ENCODE measurements at places on chromosomes 1 and 21. TPM values are rescaled to one million over a fixed set of nuclear protein-coding genes. Genes with fewer than 3 reads are reported as not detected.

DNA sequence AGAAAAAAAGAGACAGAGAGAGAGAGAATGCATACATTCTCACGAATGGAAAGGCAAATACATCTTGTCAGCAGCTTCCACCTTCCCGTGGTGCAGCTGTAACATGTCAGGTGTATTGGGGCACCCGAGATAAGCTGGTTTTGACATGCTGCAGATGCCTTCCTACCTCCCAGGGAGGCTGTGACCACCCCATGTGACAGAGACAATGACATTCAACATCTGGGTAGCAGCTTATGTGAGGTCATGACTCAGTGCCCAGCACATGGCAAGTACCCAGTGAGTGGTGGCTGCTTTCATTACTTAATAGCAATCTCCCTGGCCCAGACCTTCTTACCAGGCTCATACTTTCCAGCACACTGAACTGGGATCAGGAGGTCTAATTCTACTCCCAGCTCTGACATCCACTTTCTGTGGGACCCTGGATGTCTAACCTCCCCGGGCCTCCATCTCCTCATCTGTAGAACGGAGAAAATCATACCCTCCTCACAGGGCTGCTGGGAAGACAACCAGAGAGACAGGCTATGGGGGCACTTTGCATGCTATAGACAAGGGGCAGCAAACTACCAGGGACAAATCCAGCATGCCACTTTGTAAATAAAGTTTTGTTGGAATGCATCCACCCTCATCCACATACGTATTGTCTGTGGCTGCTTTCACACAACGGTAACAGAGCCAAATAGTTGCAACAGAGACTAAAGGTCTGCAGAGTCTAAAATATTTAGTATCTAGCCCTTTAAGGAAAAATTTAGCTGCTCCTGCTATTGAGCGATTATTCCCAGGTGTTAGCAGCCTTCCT, 38.5 kb upstream of the ZBTB40 start:
- no peak overlapping the region for H3K4me3 ChIP-seq
- no peak for DNase-seq
- H3K36me3 ChIP-seq, result no peaks in the 10 kb centered on the region
- no peak overlapping the region for H3K27ac ChIP-seq
- H3K27me3 ChIP-seq, result peaks cover 11% of the 10 kb centered on the region
- H3K4me1 ChIP-seq, result no peaks in the 10 kb centered on the region

GRCh38 chr1:216686860-216687766, 36.1 kb downstream of the ESRRG start:
- no peak for DNase-seq
- no peaks in the 10 kb centered on the region for H3K36me3 ChIP-seq
- H3K27me3 ChIP-seq, result no peaks in the 10 kb centered on the region
- no peaks in the 10 kb centered on the region for H3K4me1 ChIP-seq
- H3K27ac ChIP-seq, result no peak overlapping the region

GRCh38 chr1:100415498-100415778, 63.1 kb downstream of the CDC14A start:
- no peak overlapping the region for H3K4me3 ChIP-seq
- H3K4me1 ChIP-seq, result peaks cover 77% of the 10 kb centered on the region
- H3K36me3 ChIP-seq, result peaks cover 32% of the 10 kb centered on the region
- no peak for DNase-seq
- H3K27ac ChIP-seq, result peak overlapping the region; percentile 90

HES2 gene
- not detected for total RNA-seq

DNA sequence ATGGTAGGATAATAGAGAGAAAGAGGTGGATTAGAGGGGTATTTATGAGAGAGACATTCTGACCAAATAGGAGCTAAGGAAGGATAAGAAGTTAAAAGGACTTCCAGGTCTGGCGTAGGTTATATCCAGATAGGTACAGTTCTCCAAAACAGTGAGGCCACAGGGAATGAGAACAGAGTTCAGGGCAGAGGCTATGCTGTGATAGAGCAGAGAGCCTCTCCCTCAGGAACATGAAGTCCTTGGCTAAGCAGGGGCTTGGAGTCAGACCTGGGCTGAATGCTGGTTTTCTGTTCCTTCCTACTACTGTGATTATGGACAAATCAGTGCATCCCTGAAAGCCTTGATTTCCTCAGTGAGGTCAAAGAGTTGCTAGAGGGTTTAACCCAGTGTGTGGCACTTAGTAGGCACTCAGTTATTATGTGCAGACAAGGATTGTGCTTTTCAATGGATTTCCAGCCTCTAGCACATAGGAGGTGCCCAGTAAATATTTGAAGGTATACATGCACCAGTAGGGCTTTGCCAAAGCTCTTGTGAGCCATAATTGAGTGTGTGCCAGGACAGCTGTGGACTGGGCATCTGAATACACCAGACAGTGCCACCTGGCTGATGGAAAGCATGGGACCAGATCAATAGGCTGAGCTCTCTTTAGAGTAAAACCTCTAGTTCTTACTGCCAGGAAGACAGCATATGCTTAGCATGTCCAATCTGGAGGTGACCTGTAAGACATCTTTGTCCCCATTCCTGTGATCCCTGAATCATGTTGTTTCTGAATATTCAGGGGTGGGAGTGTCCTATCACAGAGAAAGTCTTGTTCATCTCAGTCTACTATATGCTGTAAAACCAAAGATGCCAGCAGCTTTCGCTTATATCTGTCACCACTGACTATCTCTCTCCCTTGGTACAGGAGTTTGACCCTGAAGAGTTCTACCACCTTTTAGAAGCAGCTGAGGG, 111.1 kb downstream of the PIK3R3 start:
- H3K36me3 ChIP-seq, result peaks cover 5% of the 10 kb centered on the region
- no peak for DNase-seq
- no peak overlapping the region for H3K27ac ChIP-seq
- H3K27me3 ChIP-seq, result no peaks in the 10 kb centered on the region
- no peak overlapping the region for H3K4me3 ChIP-seq
- H3K4me1 ChIP-seq, result no peaks in the 10 kb centered on the region

DNA sequence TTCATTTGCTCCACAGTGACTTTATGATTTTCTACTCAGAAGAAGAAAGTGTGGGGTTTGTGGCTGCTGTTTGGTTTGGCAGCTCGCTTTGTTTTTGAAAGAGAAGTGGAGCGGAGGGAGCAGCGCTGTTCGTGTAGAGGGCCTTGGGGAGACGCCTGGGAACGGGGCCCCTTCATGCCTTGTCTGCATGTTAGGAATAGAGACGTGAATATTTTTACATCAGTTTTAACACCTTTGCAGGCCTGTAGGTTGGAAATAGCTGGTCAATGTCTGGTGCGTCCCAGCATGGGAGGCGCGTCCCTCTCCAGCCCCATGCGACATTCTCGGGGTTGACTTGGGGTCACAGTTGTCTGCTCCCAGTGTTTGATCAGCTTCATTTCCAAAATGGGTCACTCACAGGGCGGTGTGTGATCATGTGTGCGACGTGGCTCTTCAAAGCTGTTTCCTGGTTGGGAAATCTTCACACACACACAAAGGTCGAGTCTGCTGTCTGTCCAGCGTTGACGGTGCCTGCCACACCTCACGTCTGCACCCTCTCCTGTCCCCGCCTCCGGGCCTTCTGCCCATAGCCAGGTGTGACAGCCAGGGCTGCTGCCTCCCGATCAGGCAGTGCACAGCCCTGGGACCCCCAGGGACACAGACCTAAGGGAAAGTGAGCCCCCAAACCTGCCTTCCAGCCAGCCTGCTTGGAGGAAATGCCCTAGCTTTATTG, 149.2 kb downstream of the PSMG1 start:
- no peaks in the 10 kb centered on the region for H3K36me3 ChIP-seq
- DNase-seq, result no peak
- no peaks in the 10 kb centered on the region for H3K4me1 ChIP-seq
- no peak overlapping the region for H3K4me3 ChIP-seq
- H3K27ac ChIP-seq, result no peak overlapping the region

GRCh38 chr21:28215214-28215954, 777.3 kb downstream of the LTN1 start:
- DNase-seq, result no peak
- H3K4me3 ChIP-seq, result no peak overlapping the region
- no peaks in the 10 kb centered on the region for H3K36me3 ChIP-seq
- H3K27me3 ChIP-seq, result no peaks in the 10 kb centered on the region

GRCh38 chr1:159211331-159212136, 6.9 kb downstream of the ACKR1 start:
- H3K27me3 ChIP-seq, result peaks cover 46% of the 10 kb centered on the region
- no peak overlapping the region for H3K27ac ChIP-seq
- no peaks in the 10 kb centered on the region for H3K36me3 ChIP-seq
- peaks cover 19% of the 10 kb centered on the region for H3K4me1 ChIP-seq
- H3K4me3 ChIP-seq, result no peak overlapping the region

DNA sequence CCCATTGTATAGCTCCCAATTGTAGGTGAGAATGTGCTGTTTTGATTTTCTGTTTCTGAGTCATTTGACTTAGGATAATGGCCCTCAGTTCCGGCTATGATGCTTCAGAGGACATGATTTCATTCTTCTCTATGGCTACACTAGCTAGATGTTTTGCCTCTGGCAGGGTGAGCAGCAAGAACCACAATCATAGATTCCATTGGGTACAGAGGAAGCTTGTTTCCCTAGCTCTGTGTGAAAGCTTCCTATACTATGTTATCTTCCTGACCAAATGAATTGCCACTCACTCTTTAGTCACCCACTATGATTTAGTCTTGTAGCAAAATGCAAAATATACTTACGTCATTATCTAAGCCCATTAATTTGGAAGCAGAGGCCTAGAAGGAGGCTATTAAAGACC, 616.3 kb downstream of the PLA2G4A start:
- no peaks in the 10 kb centered on the region for H3K4me1 ChIP-seq
- no peak overlapping the region for H3K27ac ChIP-seq
- H3K27me3 ChIP-seq, result no peaks in the 10 kb centered on the region
- H3K4me3 ChIP-seq, result no peak overlapping the region
- no peak for DNase-seq
- no peaks in the 10 kb centered on the region for H3K36me3 ChIP-seq

DNA sequence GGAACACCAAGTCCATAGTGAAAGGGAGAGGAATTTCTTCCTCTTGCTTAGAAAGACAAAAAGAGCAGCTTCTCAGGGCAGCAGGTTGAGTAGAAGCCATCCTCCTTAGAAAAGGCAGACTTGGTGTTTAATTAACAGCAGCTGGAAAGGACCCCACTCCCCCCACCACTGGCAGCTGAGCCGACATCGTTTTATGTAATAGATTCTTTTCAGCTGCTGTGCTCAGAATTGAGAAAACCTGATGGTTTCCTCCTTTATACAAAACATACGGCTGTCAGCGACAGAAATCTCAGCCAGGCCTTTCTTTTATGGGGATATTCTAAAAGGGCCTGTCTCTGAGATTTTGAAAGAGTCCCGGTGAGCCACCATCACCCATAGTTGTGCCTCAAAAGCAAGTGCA, 49.9 kb downstream of the MAN1C1 start:
- H3K27ac ChIP-seq, result no peak overlapping the region
- H3K27me3 ChIP-seq, result no peaks in the 10 kb centered on the region
- H3K4me1 ChIP-seq, result peaks cover 23% of the 10 kb centered on the region
- H3K36me3 ChIP-seq, result no peaks in the 10 kb centered on the region
- DNase-seq, result no peak
- H3K4me3 ChIP-seq, result no peak overlapping the region

GRCh38 chr1:42320708-42321107, 14.3 kb downstream of the FOXJ3 start:
- H3K36me3 ChIP-seq, result peaks cover 4% of the 10 kb centered on the region
- H3K4me1 ChIP-seq, result peaks cover 84% of the 10 kb centered on the region
- H3K27ac ChIP-seq, result peak overlapping the region; percentile 64
- H3K4me3 ChIP-seq, result no peak overlapping the region
- DNase-seq, result no peak

ETV3L gene
- total RNA-seq, result not detected

- H3K27me3 ChIP-seq, result no peaks in the 10 kb centered on the region
- H3K27ac ChIP-seq, result no peak overlapping the region
- DNase-seq, result no peak
- no peaks in the 10 kb centered on the region for H3K36me3 ChIP-seq
- no peaks in the 10 kb centered on the region for H3K4me1 ChIP-seq
Observed at GRCh38 chr1:67939942-67940341, 106.7 kb upstream of the GNG12 start.

SCNM1 gene
- total RNA-seq, result 67.8 TPM

FCAMR gene
- total RNA-seq, result not detected

SAMD13 gene
- 0.38 TPM for total RNA-seq

DNA sequence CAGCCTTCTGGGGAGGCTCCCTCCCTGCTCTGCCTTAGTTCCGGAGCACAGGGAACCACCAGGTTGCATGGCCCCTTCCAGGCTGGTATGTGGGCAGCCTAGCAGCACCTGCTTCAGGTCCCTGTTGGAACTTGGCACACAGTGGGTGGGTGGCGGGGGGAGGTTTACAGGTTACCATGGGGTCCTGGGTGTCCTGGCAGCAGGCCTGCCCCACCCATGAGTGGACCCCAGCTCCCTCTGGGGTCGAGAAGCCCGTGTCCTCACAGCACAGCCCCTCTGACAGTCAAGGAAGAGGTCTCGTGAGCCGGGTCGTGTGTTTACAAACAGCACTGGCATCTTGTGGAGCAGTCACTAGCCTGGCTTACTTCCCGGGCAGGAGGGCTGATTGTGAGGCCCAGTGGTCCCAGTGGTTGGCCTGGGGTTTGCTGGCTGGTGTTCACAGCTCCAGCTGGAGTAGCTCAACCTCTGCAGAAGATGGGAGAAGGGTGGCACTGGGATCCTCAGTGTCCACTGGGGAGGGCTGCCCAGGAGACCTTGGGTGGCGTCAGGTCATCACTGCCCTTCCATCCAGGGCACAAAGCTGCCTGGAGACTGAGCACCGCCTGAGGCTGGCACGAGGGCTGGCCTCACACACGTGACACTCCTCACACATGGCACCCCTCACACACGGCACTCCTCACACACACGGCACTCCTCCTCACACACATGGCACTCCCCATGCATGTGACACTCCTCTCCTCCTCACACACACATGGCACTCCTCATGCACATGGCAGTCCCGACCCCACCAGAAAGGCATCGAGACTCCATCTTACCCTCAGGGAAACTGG, 100.9 kb downstream of the RIPK4 start:
- H3K27ac ChIP-seq, result no peak overlapping the region
- no peak overlapping the region for H3K4me3 ChIP-seq
- H3K27me3 ChIP-seq, result peaks cover 4% of the 10 kb centered on the region
- no peaks in the 10 kb centered on the region for H3K4me1 ChIP-seq
- no peak for DNase-seq

Data from activated CD4-positive, alpha-beta memory T cell treated with anti-CD3 and anti-CD28 coated beads for 36 hours (primary cell).